GM18507 (cell line): ENCODE measurements at places on chromosomes 7 and 10.

DNA sequence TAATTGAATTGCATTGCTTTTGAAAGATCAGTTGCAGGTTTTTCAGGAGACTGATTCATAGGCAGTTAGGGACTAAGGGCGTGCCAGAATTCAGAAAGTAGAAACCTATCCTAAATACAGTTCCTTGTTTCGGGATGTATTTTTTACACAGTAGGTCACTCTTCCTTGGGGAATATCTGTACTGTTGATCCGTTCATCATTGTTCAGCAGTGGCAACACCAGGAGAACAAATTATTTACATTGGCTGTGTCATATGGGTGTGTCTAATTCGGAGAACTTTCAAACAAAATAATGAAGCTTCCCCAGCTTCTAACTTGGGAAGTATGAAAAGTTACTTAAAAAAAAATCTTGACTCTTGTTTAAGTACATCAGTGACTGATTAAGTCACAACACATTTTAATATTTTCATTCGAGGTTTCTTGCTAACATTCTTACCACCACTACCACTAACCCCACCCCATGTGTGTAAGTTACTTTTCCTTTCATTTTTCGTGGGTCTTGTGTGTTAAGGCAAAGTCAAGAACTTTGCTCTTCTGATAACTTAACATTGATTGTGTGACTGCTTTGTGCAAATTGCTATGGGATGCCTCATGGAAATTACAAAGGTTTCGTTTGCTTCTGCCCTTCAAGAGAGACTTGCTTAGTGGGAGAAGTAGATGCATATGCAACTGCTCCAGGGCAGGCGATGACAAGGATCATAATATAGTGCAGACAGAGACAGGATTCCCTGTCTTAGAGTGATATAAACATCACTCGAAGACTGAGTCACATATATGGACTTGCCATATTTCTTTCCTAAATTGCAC lies 43.8 kb upstream of the RPA3 start:
- DNase-seq, result no peak

GRCh38 chr7:55073051-55073511 lies 54.3 kb downstream of the EGFR start:
- peak; percentile 44 for DNase-seq

DNA sequence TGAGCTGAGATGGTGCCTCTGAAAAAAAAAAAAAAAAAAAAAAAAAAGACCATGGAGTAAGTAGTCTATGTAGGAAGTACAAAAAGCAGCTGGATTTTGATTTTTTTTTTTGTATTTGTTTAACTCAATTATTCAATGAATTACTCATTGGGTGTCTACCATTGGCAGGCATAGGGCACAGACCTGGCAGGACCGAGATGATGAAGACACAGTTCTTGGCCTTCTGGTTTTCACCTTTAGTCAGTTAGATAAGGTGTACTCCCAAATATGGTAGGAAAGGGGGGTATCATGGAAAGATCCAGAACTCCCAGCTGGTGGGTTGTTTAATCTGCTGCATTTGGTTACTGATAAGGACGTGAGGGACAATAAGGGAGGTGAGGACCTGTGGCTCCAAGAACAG lies 97.1 kb upstream of the NMT2 start:
- no peak for DNase-seq

DNA sequence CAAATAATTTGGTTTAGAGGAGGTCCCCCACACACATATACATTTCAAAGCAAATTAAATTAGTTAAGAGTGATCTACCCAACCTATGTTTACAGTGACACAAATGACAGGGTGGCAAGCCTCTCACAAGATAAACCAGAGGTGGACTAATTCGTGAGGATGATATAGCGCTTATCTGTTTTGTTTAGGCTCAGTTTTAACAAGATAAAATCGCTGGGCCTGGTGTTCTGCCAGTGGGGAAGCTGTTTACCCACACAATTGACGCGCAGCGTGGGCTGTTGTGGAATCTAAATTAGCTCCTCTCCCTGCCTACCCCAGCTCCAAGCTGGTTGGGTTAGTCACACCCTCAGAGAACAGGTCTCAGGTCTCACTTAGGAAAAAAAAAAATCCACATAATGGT lies 16.7 kb upstream of the PLXNA4 start:
- no peak for DNase-seq

GRCh38 chr7:129093867-129094456 lies 39.1 kb upstream of the TNPO3 start:
- no peak for DNase-seq

- no peak for DNase-seq
These were observed 251.6 kb downstream of the DIP2C start for GRCh38 chr10:437698-438490.

DNA sequence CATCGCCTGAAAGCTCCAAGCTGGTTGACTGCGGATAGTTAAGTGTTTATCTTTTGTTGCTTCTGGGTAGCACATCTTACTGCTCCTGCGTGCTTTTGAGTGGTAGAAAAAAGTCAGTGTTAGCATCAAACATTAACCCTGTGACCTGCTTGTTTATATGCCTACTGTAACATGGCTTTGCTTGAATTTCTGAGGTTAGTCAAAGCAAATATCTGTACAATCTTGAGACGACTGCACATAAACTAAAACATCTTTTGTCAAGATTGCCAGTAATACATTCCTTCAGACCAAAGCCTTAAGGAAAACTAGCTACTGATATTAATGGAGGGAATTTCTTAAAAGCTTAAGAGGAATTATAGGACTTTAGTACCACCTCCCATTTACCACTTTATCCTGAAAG lies 163.7 kb downstream of the BAMBI start:
- no peak for DNase-seq

DNA sequence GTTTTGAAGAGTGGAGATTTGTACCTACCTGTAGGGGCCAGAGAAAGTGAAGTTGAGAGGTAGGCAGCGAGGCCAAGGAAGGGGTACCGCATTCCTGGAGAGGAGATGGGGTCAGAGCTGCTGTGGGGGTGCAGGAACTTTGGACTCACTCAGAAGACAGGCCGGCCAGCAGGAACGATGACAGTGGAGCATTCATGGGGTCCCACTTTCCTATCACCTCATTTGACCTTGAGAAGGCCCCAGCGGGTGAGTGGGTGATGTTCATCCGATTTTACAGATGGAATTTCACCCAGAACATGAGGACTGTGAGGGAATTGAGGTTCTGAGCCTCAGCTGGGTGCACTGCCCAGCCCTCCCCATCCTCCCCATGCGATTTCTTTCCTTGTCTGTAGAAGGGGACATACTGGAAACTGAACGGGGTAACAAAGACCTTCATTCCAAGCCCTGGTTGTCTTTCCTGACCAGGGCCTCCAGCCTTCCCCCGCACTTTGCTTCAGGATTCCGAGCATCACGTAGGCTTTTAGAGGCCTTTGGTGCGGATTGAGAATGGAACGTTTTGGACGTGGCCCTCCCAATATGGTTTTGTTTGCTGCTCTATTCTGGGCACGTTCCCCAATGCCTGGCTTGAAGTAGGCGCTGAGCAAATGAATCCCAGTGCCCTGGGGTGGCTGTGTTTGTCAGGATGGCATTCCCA lies 87.3 kb downstream of the ADCY1 start:
- DNase-seq, result no peak

DNA sequence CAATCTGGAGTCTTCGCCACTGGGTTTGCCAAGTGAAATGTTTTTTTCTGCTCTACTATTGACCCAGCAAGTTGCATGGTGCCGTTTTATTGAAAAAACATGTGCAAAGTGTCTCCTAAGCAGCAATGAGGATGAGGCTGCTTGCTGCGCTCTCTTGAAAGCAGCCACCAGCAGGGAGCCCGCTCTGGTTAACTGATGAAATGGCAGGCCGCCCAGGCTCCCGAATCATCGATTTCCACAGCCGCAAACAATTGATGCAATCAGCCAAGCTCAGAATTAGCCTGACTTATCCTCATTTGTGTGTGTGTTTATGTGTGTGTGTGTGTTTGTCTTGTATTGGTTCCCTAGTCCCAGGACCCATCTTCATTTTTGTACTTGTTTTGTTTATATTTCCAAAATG lies 22.2 kb upstream of the LYZL1 start:
- no peak for DNase-seq

DNA sequence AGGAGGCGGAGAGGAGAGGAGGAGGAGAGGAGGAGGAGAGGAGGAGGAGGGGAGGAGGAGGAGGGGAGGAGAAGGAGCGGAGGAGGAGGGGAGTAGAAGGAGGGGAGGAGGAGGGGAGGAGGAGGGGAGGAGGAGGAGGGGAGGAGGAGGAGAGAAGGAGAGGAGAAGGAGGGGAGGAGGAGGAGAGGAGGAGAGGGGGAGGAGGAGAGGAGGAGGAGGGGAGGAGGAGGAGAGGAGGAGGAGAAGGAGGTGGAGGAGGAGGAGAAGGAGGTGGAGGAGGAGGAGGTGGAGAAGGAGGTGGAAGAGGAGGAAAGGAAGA lies 15.5 kb upstream of the CRCP start:
- DNase-seq, result no peak

GRCh38 chr10:69358148-69358795 lies 58.4 kb downstream of the TACR2 start:
- DNase-seq, result no peak

- DNase-seq, result no peak
These were observed 62.7 kb upstream of the DDC start for GRCh38 chr7:50627824-50628361.

DNA sequence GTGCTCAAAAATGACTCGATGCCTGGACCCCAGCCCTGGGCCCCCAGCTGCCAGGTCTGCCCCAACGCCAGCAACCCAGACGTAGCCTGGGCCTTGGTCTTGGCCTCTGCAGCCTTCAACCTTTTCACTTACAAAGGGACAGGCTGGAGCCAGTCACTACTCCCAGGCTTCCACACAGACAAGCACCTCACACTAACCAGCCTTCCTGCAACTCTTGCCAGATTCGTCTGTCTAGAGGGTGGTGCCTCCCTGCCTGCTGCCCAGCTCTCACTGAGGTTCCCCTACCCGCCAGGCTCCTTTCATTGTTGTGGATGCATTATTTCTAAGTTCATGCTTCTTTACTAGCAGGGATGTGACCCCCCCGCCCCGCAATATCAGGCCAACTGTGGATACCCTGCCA lies 56.3 kb downstream of the NUDCD3 start:
- DNase-seq, result no peak

DNA sequence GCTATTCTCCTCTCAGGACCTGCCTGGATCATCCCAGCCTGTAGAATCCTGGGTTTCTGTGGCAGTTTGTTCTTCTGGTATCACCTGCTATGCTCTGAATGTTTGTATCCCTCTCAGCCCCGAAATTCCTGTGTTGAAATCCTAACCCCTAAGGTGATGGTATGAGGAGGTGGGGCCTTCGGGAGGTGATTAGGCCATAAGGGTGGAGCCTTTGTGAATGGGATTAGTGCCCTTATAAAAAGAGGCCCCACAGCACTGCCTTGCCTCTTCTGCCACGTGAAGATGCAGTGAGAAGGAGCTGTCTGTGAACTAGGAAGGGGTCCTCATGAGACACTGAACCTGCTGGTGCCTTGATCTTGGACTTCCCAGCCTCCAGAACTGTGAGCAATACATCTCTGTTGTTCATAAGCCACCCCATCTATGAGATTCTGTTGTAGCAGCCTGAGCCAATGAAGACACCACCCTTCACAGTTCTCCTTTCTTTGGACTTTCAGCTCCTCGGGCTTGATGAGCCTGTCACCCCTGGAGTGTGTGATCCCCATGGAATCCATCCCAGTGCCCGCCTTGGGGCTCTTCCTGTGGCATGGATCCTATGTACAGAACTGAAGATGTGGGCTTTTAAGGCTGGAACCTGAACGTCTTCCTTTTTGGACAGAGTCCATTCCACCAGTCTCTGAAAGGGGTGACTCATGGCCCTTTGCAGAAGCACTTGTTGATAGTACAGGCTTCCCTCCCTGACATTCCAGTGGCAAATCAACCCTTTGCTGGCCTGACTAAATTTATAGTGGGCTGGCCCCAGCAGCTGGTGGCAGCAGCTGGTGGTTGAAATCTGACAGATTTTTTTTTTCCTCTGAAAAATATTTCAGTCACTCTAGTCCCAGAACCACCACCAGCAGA lies 138.0 kb downstream of the TACC2 start:
- no peak for DNase-seq

- DNase-seq, result no peak
These were observed 64.8 kb downstream of the APBB1IP start for GRCh38 chr10:26502986-26503385.

DNA sequence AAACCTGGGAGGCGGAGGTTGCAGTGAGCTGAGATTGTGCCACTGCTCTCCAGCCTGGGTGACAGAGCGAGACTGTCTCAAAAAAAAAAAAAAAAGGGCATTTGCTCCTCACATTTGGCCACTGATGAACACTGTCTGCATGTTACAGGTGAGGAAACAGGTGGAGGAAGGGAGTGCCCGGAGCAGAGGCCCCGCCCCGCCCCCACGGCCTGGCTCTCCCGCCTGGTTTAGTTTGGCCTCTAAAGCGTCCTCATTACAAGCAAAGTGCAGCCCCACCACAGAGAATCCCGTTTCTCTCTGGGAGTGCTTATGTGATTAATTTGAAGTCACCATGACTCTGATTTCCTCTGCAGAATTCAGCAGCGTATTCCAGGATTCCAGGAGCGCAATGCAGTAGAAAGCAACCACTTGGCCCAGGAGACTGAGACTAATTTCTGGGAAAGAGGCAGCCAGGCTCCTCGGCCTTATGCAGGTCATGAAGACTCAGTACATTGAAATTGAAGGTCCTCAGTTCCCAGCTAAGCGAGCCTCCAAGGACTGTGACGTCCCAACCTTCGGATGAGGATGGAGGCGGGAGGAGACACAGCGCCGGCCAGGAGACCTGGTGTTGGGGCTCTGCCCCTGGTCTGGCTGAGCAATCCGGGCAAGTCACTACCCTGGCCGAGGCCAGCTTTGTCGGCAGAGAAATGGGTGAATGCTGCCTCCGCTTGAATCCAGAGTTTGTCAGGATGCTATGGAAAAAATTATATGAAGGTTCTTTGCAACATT lies 44.7 kb downstream of the RBM17 start:
- DNase-seq, result no peak

GRCh38 chr10:119931871-119932270 lies 39.3 kb downstream of the SEC23IP start:
- DNase-seq, result no peak

- no peak for DNase-seq
These were observed 43.7 kb downstream of the JAZF1 start for GRCh38 chr7:28136885-28137284.

DNA sequence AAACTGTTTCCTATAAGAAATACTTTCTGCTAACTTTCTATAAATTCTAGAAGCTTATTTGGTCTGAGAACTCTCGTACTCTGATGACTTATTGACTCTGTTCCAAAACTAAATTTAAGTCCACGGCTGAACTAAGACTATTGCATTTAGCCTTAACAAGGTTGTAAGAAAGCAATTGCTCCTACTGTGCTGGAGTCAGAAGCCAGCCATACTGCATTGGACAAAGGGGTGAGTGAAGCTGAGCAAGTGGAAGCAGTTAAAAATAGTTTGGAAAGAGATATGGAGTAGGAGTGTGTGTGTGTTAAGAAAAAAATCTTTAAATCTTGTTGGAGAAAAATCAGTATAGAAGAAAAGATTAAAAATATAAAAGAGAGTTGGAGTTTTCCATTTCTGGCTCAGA lies 1360.1 kb upstream of the CELF2 start:
- no peak for DNase-seq

- DNase-seq, result peak; percentile 73
These were observed 109.1 kb upstream of the TNRC18 start for GRCh38 chr7:5532536-5533335.

- no peak for DNase-seq
These were observed 79.2 kb downstream of the NRF1 start for GRCh38 chr7:129690701-129691100.
